ENCODE measurements at places on chromosomes 4 and X. TPM values are rescaled to one million over a fixed set of nuclear protein-coding genes. Genes with fewer than 3 reads are reported as not detected.

FGF13 gene
- 13.1 TPM for total RNA-seq

GSX2 gene
- total RNA-seq = not detected

SCFD2 gene
- total RNA-seq = 22.8 TPM

GIMD1 gene
- total RNA-seq = not detected

ATP2B3 gene
- total RNA-seq = not detected

MAGEA11 gene
- total RNA-seq = not detected

USP26 gene
- not detected for total RNA-seq

ZNF280C gene
- total RNA-seq = 4.9 TPM

ADH1B gene
- 1,871 TPM for total RNA-seq

CTAG1B gene
- total RNA-seq = not detected

H2BW2 gene
- total RNA-seq = not detected

SPANXD gene
- total RNA-seq = not detected

GRCh38 chr4:80307183-80307735 is 28.3 kb upstream of the CFAP299 start:
- no peaks in the 10 kb centered on the region for H3K27me3 ChIP-seq
- H3K27ac ChIP-seq = no peak overlapping the region
- no peaks in the 10 kb centered on the region for H3K36me3 ChIP-seq

GRCh38 chr4:156790866-156791265 is 180.7 kb downstream of the PDGFC start:
- H3K27me3 ChIP-seq = no peaks in the 10 kb centered on the region
- H3K27ac ChIP-seq = no peak overlapping the region

DNA sequence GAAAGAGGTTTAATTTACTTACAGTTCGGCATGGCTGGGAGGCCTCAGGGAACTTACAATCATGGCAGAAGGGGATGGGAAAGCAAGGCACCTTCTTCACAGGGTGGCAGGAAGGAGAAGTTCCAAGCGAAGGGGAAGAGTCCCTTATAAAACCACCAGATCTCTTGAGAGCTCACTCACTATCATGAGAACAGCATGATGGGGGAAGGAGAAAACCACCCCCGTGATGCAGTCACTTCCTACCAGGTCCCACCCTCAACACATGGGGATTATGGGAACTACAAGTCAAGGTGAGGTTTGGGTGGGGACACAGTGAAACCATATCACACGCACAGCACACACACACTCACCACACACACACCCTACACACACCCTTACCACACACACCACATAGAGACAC is 104.3 kb downstream of the DCTD start:
- no peak overlapping the region for H3K27ac ChIP-seq
- H3K4me1 ChIP-seq = no peaks in the 10 kb centered on the region
- no peaks in the 10 kb centered on the region for H3K36me3 ChIP-seq
- H3K27me3 ChIP-seq = no peaks in the 10 kb centered on the region
- no peak overlapping the region for H3K4me3 ChIP-seq
- no peak for DNase-seq

- H3K27me3 ChIP-seq = peaks cover 14% of the 10 kb centered on the region
- H3K27ac ChIP-seq = no peak overlapping the region
- H3K4me3 ChIP-seq = no peak overlapping the region
- no peak for DNase-seq
- no peaks in the 10 kb centered on the region for H3K4me1 ChIP-seq
- no peaks in the 10 kb centered on the region for H3K36me3 ChIP-seq
Observed at GRCh38 chrX:118632862-118633261, 94.5 kb upstream of the IL13RA1 start.

GRCh38 chr4:23035521-23036056 is 342.9 kb downstream of the GBA3 start:
- no peak overlapping the region for H3K4me3 ChIP-seq
- no peaks in the 10 kb centered on the region for H3K4me1 ChIP-seq
- no peak for DNase-seq

- DNase-seq = no peak
- H3K27ac ChIP-seq = no peak overlapping the region
- H3K4me3 ChIP-seq = no peak overlapping the region
Observed at GRCh38 chr4:39657465-39657864, 18.8 kb upstream of the SMIM14 start.

DNA sequence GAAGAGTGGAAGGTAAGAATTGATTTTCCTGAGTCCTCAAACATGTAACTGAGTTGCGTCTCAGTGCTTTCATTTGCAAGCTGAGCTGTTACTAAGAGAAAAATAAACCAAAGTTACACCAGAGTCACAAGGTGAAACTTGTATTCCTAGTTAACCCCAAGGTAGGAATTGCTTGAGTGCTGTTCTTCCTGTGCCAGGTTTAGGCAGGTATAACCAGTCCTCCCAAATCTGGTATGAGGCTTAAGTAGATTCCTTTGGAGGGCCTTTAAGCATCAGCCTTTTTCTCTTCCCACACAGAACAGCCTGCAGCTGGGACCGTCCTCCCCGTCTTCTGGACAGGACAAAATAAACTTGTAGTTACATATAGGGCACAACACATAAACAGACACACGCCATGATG is 2.3 kb upstream of the BTC start:
- no peaks in the 10 kb centered on the region for H3K4me1 ChIP-seq
- no peaks in the 10 kb centered on the region for H3K36me3 ChIP-seq
- no peak for DNase-seq
- no peak overlapping the region for H3K4me3 ChIP-seq

DNA sequence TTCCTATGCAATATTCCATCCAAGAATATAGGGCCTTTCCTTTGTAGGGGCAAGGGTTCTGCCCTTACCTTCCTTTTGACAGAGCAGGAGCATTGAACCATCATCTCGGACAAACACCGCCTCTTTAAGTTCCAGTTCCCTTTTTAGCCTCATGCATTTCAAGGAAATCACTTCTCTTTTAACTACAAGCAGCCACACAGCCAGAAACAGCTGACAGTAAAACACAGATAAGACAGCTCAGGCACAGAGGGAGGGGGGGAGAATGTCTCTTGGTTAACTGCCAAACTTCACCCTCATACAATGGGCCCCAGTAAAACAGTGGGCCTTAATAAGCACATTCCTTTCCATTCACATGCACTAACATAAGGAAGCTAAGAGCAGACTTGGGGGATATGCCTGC is 648.3 kb downstream of the GABRG1 start:
- DNase-seq = no peak
- H3K27ac ChIP-seq = no peak overlapping the region
- no peaks in the 10 kb centered on the region for H3K4me1 ChIP-seq

- peaks cover 45% of the 10 kb centered on the region for H3K27me3 ChIP-seq
- no peak overlapping the region for H3K27ac ChIP-seq
- no peak for DNase-seq
- no peaks in the 10 kb centered on the region for H3K4me1 ChIP-seq
- no peaks in the 10 kb centered on the region for H3K36me3 ChIP-seq
- no peak overlapping the region for H3K4me3 ChIP-seq
Observed at GRCh38 chrX:115018944-115019343, 1.5 kb upstream of the IL13RA2 start.

GRCh38 chr4:83025563-83025962 is 9.4 kb upstream of the COPS4 start:
- no peaks in the 10 kb centered on the region for H3K36me3 ChIP-seq
- no peak overlapping the region for H3K4me3 ChIP-seq
- no peak overlapping the region for H3K27ac ChIP-seq
- no peaks in the 10 kb centered on the region for H3K4me1 ChIP-seq
- DNase-seq = no peak
- H3K27me3 ChIP-seq = no peaks in the 10 kb centered on the region

- H3K27ac ChIP-seq = no peak overlapping the region
- DNase-seq = no peak
- H3K36me3 ChIP-seq = no peaks in the 10 kb centered on the region
- H3K4me3 ChIP-seq = no peak overlapping the region
- H3K27me3 ChIP-seq = no peaks in the 10 kb centered on the region
- H3K4me1 ChIP-seq = no peaks in the 10 kb centered on the region
Observed at GRCh38 chr4:40905414-40905813, 155.7 kb downstream of the NSUN7 start.

GRCh38 chrX:132216806-132217202 is 2.4 kb downstream of the RAP2C start:
- peak overlapping the region; percentile 80 for H3K4me3 ChIP-seq
- H3K36me3 ChIP-seq = no peaks in the 10 kb centered on the region
- no peaks in the 10 kb centered on the region for H3K4me1 ChIP-seq
- no peaks in the 10 kb centered on the region for H3K27me3 ChIP-seq
- DNase-seq = no peak

- no peak overlapping the region for H3K4me3 ChIP-seq
- H3K4me1 ChIP-seq = no peaks in the 10 kb centered on the region
Observed at GRCh38 chr4:155612074-155612473, 54.6 kb upstream of the GUCY1A1 start.

GRCh38 chr4:9762823-9763475 is 18.5 kb upstream of the DRD5 start:
- H3K4me3 ChIP-seq = no peak overlapping the region
- DNase-seq = no peak
- H3K27ac ChIP-seq = no peak overlapping the region
- no peaks in the 10 kb centered on the region for H3K27me3 ChIP-seq
- H3K4me1 ChIP-seq = no peaks in the 10 kb centered on the region

- H3K4me3 ChIP-seq = no peak overlapping the region
- DNase-seq = no peak
- no peaks in the 10 kb centered on the region for H3K4me1 ChIP-seq
- H3K27me3 ChIP-seq = no peaks in the 10 kb centered on the region
- no peaks in the 10 kb centered on the region for H3K36me3 ChIP-seq
- no peak overlapping the region for H3K27ac ChIP-seq
Observed at GRCh38 chr4:188018262-188018661, 22.7 kb downstream of the ZFP42 start.

DNA sequence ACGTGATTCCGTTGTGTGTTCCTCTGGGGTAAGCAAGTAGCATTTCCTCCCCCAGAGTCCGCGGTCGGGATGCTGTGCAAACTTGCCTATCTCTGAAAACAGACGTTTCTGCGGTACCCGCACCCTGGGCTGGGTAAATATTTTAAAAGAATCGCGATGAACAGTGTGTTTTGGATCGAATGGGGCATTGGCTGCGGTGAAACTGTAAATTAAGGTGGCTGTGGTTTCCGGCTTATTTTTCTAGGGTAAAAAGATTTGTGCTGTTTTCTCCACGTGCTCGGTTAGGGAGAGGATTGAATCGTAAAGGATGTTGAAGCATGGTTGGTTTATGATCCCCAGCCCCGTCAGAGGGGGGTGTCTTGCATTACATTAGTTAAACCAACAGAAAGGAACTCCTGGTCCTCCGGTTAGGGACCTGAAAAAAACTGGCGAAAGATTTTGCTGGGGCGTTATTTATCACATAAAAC is 1.2 kb downstream of the HHIP start:
- H3K36me3 ChIP-seq = no peaks in the 10 kb centered on the region
- peak overlapping the region; percentile 80 for H3K4me3 ChIP-seq
- H3K27me3 ChIP-seq = peaks cover 3% of the 10 kb centered on the region
- H3K4me1 ChIP-seq = no peaks in the 10 kb centered on the region
- DNase-seq = no peak

GRCh38 chr4:139764686-139765310 is 99.2 kb downstream of the MGST2 start:
- no peak overlapping the region for H3K27ac ChIP-seq
- H3K27me3 ChIP-seq = no peaks in the 10 kb centered on the region
- no peaks in the 10 kb centered on the region for H3K36me3 ChIP-seq
- no peaks in the 10 kb centered on the region for H3K4me1 ChIP-seq

- H3K27me3 ChIP-seq = peaks cover 30% of the 10 kb centered on the region
- H3K27ac ChIP-seq = peak overlapping the region; percentile 38
- no peak for DNase-seq
- H3K4me1 ChIP-seq = no peaks in the 10 kb centered on the region
Observed at GRCh38 chrX:19630776-19631707, 115.7 kb upstream of the MAP3K15 start.

- no peak overlapping the region for H3K4me3 ChIP-seq
- no peaks in the 10 kb centered on the region for H3K27me3 ChIP-seq
- H3K27ac ChIP-seq = no peak overlapping the region
- no peaks in the 10 kb centered on the region for H3K36me3 ChIP-seq
- H3K4me1 ChIP-seq = no peaks in the 10 kb centered on the region
Observed at GRCh38 chr4:161134795-161135194, 1029.0 kb downstream of the FSTL5 start.

DNA sequence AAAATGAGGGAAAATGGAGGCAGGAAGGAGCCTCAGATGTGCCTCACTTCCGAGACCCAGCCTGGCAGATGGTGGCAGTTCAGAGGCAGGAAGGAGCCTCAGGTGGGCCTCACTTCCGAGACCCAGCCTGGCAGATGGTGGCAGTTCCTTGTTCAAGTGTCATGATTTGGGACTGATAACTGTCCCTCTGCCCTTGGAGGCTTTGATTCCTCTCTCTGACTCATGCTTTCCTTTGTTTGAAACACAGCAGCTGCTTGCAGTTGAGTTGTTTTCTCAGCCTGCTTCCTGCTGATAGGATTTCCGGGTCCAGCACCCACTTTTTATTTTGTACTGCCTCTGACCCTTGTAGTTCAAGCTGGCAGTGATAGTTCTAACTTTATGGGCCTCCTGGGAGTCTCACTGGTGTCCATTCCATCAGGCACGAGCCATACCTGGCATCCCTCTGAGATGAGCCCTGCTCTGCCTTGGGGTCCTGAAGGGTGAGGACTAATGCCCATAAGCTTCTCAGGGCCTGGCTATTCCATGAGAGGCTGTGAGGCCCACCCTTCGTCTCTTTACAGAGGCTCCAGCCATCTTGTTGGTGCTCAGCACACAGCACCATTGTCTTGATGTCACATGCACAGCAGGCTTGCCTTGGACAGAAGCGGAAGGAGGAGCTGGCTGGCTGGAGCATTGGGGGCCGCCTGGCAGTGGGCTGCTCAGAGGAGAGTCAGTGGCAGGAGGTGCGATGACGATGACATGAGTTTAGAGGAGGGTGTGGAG is 13.0 kb downstream of the RGS12 start:
- H3K4me1 ChIP-seq = peaks cover 7% of the 10 kb centered on the region
- no peaks in the 10 kb centered on the region for H3K36me3 ChIP-seq
- H3K27me3 ChIP-seq = no peaks in the 10 kb centered on the region
- DNase-seq = no peak
- no peak overlapping the region for H3K4me3 ChIP-seq

DNA sequence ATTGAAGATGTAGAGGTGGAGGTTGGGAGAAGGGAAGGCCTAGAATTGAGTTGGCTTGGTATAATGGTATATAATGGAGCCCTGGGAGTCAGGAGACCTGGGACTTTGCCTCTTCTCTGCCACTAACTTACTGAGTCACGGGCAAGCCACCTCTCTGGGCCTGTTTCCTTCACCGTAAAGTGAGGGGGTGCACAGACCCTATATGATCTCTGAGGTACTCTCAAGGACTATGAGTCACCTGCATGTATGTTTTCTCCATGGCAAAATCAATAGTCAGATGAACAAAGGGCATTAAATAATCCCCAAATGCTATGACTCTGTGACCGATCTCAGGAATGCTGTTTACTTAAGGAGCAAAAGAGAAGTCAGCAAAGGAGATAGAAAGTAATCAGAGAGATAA is 5.1 kb downstream of the P2RY4 start:
- no peaks in the 10 kb centered on the region for H3K36me3 ChIP-seq
- no peaks in the 10 kb centered on the region for H3K4me1 ChIP-seq
- H3K27ac ChIP-seq = no peak overlapping the region
- H3K27me3 ChIP-seq = no peaks in the 10 kb centered on the region

DNA sequence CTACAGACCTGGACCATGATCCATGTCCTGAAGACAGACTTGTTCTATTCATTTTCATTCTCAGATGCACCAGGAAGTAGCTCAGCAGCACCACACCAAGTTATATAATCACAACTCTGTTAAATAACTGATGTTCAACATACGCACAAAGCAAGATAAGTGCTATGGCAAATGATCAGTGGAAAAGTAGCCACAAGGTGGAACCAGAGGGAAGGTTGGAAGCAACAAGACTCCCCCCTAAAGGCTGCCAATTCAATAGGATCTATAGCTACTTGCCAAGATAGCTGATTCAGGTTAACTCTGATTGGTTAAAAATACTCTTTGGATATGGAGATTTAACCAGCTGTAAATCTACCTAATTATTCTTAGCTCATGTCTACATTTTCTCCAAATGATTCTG is 23.7 kb upstream of the FAM47B start:
- no peaks in the 10 kb centered on the region for H3K36me3 ChIP-seq
- H3K4me1 ChIP-seq = no peaks in the 10 kb centered on the region
- no peak for DNase-seq
